ENCODE measurements at places on chromosomes 16 and 17. TPM values are rescaled to one million over a fixed set of nuclear protein-coding genes. Genes with fewer than 3 reads are reported as not detected.

- no peak for DNase-seq
Observed at GRCh38 chr17:27284811-27285415, 9.0 kb upstream of the WSB1 start.

GRCh38 chr16:4257646-4258556, 14.9 kb downstream of the TFAP4 start:
- no peak for DNase-seq

DNA sequence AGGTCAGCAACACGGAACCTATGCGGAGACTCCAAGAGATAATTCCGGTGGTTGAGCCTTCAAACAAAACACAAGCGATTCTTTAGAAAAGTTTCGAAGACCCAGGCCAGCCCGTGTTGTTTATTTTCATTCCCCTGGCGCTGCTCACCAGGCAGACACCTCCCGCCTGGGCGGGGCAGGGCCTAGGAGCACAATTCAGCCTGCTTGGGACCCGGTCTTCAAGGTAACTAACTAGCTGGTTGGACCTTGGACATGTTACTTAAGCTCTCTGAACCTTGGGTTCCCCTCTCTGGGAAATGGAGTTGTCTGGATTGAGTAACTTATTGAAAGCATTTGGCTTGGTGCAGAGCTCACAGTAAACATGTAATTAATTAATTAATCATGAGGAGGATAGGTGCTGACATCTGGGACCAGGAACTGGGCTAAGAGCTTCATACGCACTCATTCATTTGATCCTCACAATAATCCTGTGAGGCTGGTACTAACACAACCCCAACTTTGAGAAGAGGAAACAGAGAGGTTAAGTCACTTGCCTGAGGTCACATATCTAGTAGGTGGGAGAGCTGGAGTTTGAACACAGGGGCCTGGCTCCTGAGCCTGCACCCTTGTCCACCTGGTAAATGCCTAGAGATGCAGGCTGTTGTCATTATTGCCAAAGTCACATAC, 125.3 kb upstream of the SMURF2 start:
- DNase-seq, result no peak

- no peak for DNase-seq
Observed at GRCh38 chr16:84087001-84087400, 29.7 kb downstream of the MBTPS1 start.

GRCh38 chr17:38851434-38851833, 2.1 kb downstream of the RPL23 start:
- DNase-seq, result no peak

- DNase-seq, result no peak
Observed at GRCh38 chr16:86598607-86599565, 20.5 kb downstream of the FOXL1 start.

- no peak for DNase-seq
Observed at GRCh38 chr17:74016461-74016860, 187.0 kb upstream of the RPL38 start.

GRCh38 chr16:64771273-64771672, 350.6 kb downstream of the CDH11 start:
- no peak for DNase-seq

DNA sequence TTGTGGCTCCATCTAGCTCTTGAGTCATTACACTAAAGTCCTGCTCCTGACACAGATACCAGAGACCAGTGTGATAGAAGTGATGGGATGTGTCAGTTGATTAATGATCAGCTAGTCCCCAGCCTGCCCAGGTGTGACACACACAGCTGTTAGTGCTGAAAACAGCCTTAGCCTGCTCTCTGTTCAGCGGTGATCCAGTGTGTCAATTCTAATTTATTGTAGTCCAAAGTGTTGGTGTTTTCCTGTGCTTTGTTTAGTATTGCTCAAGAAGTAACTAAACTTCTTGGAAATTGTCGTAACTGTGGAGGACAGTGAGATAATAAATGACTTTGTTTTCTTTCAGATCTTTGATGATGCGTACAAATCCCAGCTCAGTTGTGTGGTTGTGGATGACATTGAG, 92.3 kb downstream of the WNT3 start:
- no peak for DNase-seq

GRCh38 chr16:67268136-67268579, 11.2 kb upstream of the PLEKHG4 start:
- DNase-seq, result no peak

TOX3 gene
- polyA plus RNA-seq, result not detected

NOG gene
- 18.7 TPM for polyA plus RNA-seq

NOTUM gene
- 0.09 TPM for polyA plus RNA-seq

PSKH1 gene
- polyA plus RNA-seq, result 23.8 TPM

CMTM1 gene
- 0.26 TPM for polyA plus RNA-seq

CDK3 gene
- 0.79 TPM for polyA plus RNA-seq
